Tibial nerve (tissue), 4 donors: ENCODE measurements at places on chromosomes 1 and 21. TPM values are rescaled to one million over a fixed set of nuclear protein-coding genes. Genes with fewer than 3 reads are reported as not detected.
A peak's percentile ranks its signal among the peaks of the same experiment; 100 is the strongest.

SERPINC1 gene
- not detected for total RNA-seq

VHLL gene
- total RNA-seq = not detected

AK4 gene
- total RNA-seq = 19.9 TPM

HAPLN2 gene
- 1.8 TPM for total RNA-seq

OXCT2 gene
- total RNA-seq = 7.3 TPM

CD1B gene
- total RNA-seq = not detected

PHLDA3 gene
- total RNA-seq = 301 TPM

GUCA2B gene
- not detected for total RNA-seq

MAN1C1 gene
- 18.6 TPM for total RNA-seq

OR2AK2 gene
- total RNA-seq = not detected

AIRE gene
- 0.30 TPM for total RNA-seq

BRDT gene
- total RNA-seq = 0.30 TPM

RGS13 gene
- not detected for total RNA-seq

GRCh38 chr1:36990928-36991327, 43.4 kb downstream of the GRIK3 start:
- no peak for DNase-seq
- H3K36me3 ChIP-seq = no peaks in the 10 kb centered on the region
- no peak overlapping the region for H3K4me3 ChIP-seq
- no peaks in the 10 kb centered on the region for H3K27me3 ChIP-seq
- peak overlapping the region; percentile 68 for H3K27ac ChIP-seq

DNA sequence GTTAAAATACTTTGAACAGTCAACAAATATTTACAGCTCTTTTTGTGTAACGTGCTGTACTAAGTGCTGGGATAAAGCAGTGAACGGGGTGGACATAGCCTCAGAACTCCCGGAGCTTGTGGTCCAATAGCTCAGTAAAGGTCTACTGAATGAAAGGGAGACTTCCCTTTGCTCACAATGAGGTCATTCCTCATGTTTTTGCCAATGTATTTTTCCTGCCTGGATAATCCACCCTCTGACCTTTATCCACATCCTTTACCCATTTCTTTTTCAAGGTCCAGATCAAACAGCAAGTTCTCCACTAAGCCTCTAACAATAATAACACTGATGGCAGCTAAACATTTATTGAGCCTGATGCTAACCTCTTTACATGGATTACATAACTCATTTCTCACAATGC, 55.9 kb downstream of the LEPR start:
- DNase-seq = no peak
- H3K4me1 ChIP-seq = no peaks in the 10 kb centered on the region
- no peaks in the 10 kb centered on the region for H3K27me3 ChIP-seq

- H3K4me1 ChIP-seq = no peaks in the 10 kb centered on the region
- H3K36me3 ChIP-seq = no peaks in the 10 kb centered on the region
- no peak for DNase-seq
- no peaks in the 10 kb centered on the region for H3K27me3 ChIP-seq
Measured at GRCh38 chr21:32073190-32073589, 200.4 kb downstream of the HUNK start.

GRCh38 chr1:88700425-88701013, 16.4 kb downstream of the PKN2 start:
- H3K36me3 ChIP-seq = no peaks in the 10 kb centered on the region
- H3K27me3 ChIP-seq = no peaks in the 10 kb centered on the region
- H3K27ac ChIP-seq = no peak overlapping the region
- DNase-seq = no peak

GRCh38 chr1:153771261-153771660, 3.9 kb upstream of the SLC27A3 start:
- H3K36me3 ChIP-seq = no peaks in the 10 kb centered on the region

GRCh38 chr1:30083800-30084464, 639.5 kb downstream of the MATN1 start:
- H3K4me1 ChIP-seq = peaks cover 18% of the 10 kb centered on the region
- peaks cover 11% of the 10 kb centered on the region for H3K27me3 ChIP-seq
- DNase-seq = peak; percentile 6
- H3K27ac ChIP-seq = peak overlapping the region; percentile 53
- H3K4me3 ChIP-seq = no peak overlapping the region
- no peaks in the 10 kb centered on the region for H3K36me3 ChIP-seq

GRCh38 chr1:156591432-156592157, at the start of gene NAXE:
Gene NAXE, plus strand, starts transcription at chr1:156591776. Its CDS starts 29 bp downstream, at chr1:156591805.
- peak; percentile 54 for DNase-seq
- no peaks in the 10 kb centered on the region for H3K27me3 ChIP-seq
- H3K36me3 ChIP-seq = peaks cover 38% of the 10 kb centered on the region

GRCh38 chr1:49435291-49435690, 588.5 kb downstream of the AGBL4 start:
- H3K27ac ChIP-seq = no peak overlapping the region
- no peaks in the 10 kb centered on the region for H3K27me3 ChIP-seq
- DNase-seq = no peak
- no peaks in the 10 kb centered on the region for H3K4me1 ChIP-seq
- no peak overlapping the region for H3K4me3 ChIP-seq

DNA sequence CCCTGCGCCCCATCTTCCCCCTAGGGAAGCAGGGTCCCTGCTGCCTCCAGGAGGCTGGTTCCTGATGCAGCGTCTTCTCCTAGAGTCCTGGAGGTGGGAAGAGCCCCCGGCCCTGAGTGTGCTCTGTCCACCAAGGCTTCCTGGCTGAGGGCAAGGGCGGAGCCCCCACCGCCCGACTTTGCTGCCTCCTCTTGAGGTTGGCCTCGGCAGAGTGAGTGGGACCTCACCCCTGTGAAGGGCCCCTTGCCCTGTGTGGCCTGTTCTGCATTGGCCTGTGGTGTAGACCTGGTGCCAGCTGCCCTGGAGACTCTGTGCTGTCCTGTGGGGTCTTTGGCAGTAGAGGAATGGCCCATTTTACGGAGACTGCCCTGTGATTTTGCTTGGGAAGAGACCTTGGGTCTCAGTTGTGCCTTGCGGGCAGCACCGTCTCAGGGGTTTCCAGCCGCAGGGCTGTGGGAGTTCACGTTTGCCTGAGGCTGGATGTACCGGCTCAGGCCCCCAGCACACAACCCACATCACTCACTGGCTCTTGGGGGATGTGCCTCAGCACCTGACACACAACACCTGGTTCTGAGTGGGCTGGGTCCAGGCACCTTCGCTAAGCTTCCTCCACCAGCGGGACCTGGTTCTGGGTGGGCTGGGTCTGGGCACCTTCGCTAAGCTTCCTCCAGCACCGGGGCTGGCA, 73.6 kb downstream of the SKI start:
- no peak for DNase-seq
- no peaks in the 10 kb centered on the region for H3K27me3 ChIP-seq
- no peak overlapping the region for H3K27ac ChIP-seq
- peaks cover 19% of the 10 kb centered on the region for H3K36me3 ChIP-seq
- no peak overlapping the region for H3K4me3 ChIP-seq
- peaks cover 3% of the 10 kb centered on the region for H3K4me1 ChIP-seq

- no peak for DNase-seq
- no peaks in the 10 kb centered on the region for H3K27me3 ChIP-seq
- H3K27ac ChIP-seq = no peak overlapping the region
Measured at GRCh38 chr21:24781146-24781545, 826.1 kb downstream of the MRPL39 start.

GRCh38 chr1:53135735-53136114, 6.7 kb downstream of the SLC1A7 start:
- peak; percentile 61 for DNase-seq
- H3K4me3 ChIP-seq = no peak overlapping the region
- H3K36me3 ChIP-seq = no peaks in the 10 kb centered on the region
- H3K27me3 ChIP-seq = no peaks in the 10 kb centered on the region

- H3K27ac ChIP-seq = no peak overlapping the region
- H3K36me3 ChIP-seq = no peaks in the 10 kb centered on the region
- H3K4me1 ChIP-seq = peaks cover 16% of the 10 kb centered on the region
- no peak overlapping the region for H3K4me3 ChIP-seq
Measured at GRCh38 chr1:228650141-228650540, 85.1 kb upstream of the RHOU start.

DNA sequence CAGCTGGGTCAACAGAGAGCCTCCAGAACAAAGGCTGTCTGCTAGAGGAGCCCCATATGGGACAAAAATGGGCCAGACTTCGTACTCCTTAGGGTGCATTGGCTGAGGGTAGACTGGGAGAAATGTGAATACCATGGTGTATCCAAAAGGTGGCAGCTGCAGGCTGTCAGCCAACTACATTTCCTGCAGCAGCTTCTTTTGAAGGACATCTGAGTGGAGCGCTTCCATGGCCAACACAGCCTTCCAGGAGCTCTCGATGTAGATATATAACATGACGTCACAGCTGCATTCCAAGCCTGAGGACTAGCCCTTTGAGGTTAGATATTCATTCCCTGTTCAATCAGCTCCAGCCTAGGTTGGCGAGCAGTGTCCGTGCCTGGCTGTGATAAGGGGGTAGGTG, 107.7 kb downstream of the MAB21L3 start:
- no peak for DNase-seq
- no peaks in the 10 kb centered on the region for H3K36me3 ChIP-seq
- H3K4me1 ChIP-seq = no peaks in the 10 kb centered on the region
- no peak overlapping the region for H3K27ac ChIP-seq
- H3K27me3 ChIP-seq = no peaks in the 10 kb centered on the region

DNA sequence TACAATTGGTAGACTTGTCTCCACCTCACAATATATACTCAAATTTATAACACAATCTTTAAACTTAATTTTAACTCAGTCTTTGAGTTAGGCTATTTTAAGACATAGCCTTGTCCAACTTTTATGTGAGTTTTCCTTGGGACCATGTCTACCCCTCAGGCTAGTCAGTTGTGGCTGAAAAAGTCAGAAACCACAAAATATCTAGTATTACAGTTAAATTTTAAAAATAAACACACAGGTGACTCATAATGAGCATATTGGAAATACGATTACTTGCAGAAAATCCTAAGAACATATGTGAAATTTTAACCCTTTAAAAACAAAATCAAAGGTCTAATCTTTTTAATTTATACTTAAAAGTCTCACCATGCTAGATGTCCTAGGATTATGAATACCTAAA, 4.8 kb upstream of the ASB17 start:
- no peak for DNase-seq
- H3K4me1 ChIP-seq = no peaks in the 10 kb centered on the region
- no peak overlapping the region for H3K4me3 ChIP-seq
- H3K27ac ChIP-seq = no peak overlapping the region
- no peaks in the 10 kb centered on the region for H3K27me3 ChIP-seq
- no peaks in the 10 kb centered on the region for H3K36me3 ChIP-seq

- H3K36me3 ChIP-seq = no peaks in the 10 kb centered on the region
- DNase-seq = no peak
- no peaks in the 10 kb centered on the region for H3K4me1 ChIP-seq
- no peak overlapping the region for H3K27ac ChIP-seq
- no peak overlapping the region for H3K4me3 ChIP-seq
- no peaks in the 10 kb centered on the region for H3K27me3 ChIP-seq
Measured at GRCh38 chr21:45428534-45428933, 23.6 kb downstream of the COL18A1 start.

GRCh38 chr1:30400507-30400906, 322.9 kb downstream of the MATN1 start:
- H3K4me3 ChIP-seq = no peak overlapping the region
- DNase-seq = no peak
- no peaks in the 10 kb centered on the region for H3K36me3 ChIP-seq
- no peaks in the 10 kb centered on the region for H3K27me3 ChIP-seq
- no peaks in the 10 kb centered on the region for H3K4me1 ChIP-seq

GRCh38 chr1:44273560-44274350, 60.5 kb downstream of the DMAP1 start:
- DNase-seq = no peak
- H3K27me3 ChIP-seq = no peaks in the 10 kb centered on the region
- H3K27ac ChIP-seq = no peak overlapping the region
- no peak overlapping the region for H3K4me3 ChIP-seq
- no peaks in the 10 kb centered on the region for H3K4me1 ChIP-seq

GRCh38 chr1:219660666-219661463, 48.0 kb upstream of the ZC3H11B start:
- peak overlapping the region; percentile 75 for H3K27ac ChIP-seq
- peak overlapping the region; percentile 35 for H3K4me3 ChIP-seq
- no peaks in the 10 kb centered on the region for H3K27me3 ChIP-seq
- H3K36me3 ChIP-seq = no peaks in the 10 kb centered on the region
- H3K4me1 ChIP-seq = peaks cover 4% of the 10 kb centered on the region
- DNase-seq = peak; percentile 87
